Activated T-helper 1 cell treated with anti-CD3 and anti-CD28 coated beads, Interleukin-2, amount 50 U/mL, for 16 hours (primary cell): ENCODE measurements at places on chromosomes 2 and 18.

- DNase-seq, result no peak
Measured at GRCh38 chr2:232323328-232323650, 55.3 kb upstream of the ALPP start.

DNA sequence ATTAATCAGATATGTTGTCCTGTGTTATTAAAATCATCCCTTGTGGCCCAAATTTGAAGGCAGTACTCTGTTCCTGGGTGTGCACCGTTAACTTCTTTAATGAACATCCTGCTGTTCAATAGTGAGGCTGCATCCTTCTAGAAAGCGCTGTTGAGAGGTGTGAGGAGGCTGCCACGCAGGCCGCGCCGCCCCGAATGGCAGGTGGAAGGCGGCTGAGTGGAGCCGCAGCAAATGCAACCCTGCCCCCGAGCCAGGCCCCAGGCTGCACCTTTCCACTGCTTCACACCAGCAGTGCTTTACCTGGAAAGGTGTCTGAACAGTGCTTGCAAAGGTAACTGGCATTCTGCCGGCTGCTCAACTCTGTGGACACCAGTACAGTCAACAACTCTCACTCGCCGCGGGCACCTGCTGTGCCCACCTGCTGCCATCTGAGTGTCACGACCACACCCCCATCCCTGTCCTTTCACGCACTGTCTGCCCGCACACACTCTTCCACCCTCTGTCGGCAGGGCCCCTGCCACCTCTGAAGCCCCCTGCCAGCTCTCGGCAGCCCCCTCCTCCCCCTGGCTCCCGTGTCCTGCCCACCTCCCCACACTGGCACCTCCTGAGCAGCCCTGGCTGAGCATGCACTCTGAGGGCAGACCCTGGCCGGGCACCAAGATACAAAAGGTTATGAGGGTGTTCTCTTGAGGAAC is 70.9 kb downstream of the ODC1 start:
- DNase-seq, result no peak

DNA sequence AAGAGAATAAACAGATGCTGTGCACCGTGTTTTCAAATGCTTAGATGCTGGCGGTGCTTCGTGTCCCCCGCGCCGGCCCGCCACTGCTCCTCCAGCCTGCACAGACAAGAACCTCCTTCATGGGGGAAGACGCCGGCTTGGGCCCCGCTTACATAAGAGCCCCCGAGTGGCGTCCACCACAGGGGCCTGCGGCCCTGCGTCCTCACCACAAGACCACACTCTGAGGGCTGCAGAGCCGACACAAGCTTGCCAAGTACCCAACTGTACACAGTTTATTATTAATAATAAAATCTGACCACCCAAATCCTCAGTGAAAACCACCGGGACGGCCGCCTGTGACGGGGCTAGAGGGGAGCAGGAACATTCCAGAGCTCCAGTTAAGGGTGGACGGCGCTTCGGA is 232.2 kb downstream of the HDAC4 start:
- DNase-seq, result no peak

DNA sequence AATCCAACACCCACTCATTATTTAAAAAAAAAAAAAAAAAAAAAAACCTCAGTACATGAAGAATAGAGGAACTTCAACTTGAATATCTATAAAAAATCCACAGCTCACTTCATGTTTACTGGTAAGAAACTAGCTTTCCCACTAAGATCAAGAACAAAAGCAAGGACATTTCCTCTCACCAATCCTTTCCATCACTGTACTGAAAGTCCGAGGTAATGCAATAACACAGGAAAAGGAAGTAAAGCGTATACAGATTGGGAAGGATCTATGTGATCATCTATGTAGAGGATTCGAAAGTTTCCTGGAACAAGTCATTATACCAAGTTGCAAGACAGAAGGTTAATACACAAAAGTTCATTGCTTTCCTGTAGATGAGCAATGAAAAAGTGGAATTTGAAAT is 63.2 kb downstream of the ROCK2 start:
- no peak for DNase-seq

GRCh38 chr2:97359861-97360584 is 229.7 kb downstream of the ANKRD36B start:
- DNase-seq, result no peak

GRCh38 chr2:127381762-127382161 is 6.0 kb downstream of the MAP3K2 start:
- DNase-seq, result no peak

DNA sequence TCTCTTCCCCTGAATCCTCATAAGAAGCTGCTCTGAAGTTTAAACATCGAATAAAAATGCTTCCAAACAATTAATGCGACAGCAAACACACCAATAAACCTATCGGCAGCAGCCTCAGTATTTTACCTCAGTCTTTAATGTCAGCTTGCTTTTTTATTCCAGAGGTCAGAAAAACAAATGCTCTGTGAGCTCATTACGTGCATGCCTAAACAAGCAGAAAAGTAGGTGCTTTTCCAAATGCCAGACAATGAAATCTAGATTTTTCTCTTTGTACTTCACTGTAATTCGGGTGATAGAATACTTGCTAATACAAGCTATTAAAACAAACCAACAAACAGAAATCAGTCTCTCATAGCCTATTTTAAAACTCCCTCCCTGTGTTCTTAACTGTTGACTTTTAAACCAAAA is 381.5 kb downstream of the NRXN1 start:
- no peak for DNase-seq

DNA sequence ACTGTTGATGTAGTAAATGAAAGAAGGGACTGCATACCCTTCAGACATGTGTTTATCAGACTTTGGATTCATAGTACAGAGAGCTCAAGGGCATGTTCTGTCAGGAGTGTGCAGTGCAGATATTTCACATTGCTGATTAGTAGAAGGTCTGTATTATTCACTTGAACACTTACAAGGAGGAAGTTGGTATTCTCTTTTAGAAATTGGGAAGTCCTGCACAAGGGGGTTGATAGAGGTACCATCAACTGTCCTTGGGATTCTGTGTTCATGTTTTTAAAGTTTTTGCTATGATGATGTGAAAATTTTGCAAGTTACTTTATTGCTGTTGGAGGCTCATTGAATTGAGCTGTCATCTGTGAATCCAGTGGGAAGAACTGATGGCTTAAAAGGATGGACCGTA is 6.7 kb downstream of the PSMD1 start:
- DNase-seq, result no peak

DNA sequence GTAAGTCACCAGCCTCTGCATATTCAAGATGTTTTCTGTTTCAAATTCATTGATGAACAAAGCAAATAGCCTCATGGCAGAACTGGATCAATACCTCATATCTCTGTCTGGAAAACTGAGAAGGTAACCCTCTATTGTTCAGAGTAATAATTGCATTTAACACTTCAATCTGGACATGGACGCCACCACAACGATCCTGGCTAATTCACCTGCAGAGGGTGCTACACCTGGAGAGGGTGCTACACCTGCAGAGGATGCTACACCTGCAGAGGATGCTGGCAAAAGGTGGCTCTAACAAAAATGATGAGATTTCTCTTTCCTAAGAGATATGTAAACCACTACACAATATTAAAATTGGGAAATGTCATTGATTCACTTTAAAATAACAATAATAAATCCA is 183.1 kb upstream of the HNRNPA3 start:
- no peak for DNase-seq

DNA sequence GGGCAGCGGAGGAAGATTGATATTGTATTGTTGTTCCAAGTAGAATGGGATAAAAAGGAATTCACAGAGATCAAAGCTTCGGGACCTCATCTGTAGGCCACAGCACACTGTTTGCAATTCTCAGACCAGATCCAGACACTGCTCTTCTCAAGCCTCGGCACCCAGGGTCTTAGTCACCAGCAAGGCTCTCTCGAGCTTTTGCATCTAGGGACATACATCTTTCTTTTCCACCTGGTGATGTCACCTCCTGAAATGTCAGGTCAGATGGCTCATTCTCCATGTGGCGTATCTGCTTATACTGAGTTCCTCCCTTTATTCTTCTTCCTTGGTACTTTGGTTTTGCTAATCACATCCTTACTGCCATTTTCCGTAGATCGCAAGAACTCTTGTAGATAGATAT is 42.9 kb upstream of the SNTG2 start:
- DNase-seq, result no peak

DNA sequence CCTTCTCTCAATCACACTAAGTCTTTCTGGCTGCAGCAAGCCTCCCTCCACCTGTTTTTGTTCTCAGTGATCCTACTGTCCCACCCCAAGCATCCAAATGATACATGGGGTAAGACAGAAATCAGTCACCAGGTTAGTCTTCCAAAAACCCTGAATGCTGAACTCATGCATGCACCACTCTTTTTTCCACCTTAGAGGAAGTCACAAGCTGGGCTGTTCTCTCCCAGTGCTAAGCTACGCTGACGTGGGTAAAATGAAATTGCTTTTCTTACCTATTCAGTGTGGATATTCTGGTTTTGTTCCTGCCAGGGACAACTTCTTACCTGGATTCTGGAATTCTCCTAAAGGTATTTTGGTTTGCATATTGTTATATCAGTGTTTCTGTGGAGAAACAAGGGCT is 54.2 kb downstream of the LANCL1 start:
- DNase-seq, result no peak

GRCh38 chr18:22060361-22060760 is 109.0 kb upstream of the GATA6 start:
- DNase-seq, result no peak

DNA sequence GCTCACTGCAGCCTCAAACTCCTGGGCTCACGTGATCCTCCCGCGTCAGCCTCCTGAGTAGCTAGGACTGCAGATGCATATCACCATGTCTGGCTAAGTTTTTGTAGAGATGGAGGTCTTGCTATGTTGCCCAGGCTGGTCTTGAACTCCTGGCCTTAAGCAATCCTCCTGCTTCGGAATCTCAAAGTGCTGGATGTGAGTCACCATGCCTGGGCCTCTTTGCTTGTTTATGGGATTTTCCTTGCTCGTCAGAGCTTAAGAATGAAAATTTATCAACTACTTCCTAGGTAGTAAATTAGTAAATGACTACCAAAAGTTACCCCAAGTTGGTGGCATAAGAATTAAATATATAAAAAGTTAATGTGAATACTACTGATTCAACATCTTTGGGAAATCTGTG is 51.0 kb downstream of the ACTR3 start:
- no peak for DNase-seq

DNA sequence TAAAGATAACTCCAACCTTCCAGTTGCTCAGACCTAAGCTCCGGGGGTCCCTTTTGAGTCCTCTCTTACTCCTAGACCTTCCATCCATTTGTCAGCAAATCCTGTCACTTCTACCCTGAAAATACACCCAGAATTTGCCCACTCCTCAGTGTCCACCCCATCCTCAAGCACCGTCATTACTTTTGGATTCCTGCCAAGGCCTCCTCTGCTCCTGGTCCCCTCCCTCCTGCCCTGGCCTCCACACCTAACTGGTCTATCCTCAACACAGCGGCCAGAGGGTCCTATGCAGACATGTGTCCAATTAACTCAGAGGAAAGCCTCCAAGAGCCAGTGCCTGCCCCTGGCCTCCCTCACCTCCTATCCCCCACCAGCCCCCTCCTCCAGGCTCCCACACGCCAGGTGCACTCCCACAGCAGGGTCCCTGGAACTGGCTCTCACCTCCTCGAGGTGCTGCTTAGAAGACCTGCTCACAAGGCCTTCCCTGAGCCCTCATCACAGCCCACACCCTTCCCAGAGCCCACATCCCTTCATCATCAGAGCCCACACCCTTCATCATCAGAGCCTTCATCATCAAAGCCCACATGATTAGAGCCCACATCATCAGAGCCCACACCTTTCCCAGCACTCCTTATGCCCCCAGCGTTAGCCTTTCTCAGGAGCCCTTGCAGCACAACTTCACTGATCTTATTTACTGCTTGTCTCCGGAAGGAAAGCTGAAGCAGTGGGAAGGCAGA is 20.4 kb downstream of the FAM178B start:
- DNase-seq, result no peak

- DNase-seq, result no peak
Measured at GRCh38 chr2:9191041-9191481, 15.6 kb upstream of the ASAP2 start.

DNA sequence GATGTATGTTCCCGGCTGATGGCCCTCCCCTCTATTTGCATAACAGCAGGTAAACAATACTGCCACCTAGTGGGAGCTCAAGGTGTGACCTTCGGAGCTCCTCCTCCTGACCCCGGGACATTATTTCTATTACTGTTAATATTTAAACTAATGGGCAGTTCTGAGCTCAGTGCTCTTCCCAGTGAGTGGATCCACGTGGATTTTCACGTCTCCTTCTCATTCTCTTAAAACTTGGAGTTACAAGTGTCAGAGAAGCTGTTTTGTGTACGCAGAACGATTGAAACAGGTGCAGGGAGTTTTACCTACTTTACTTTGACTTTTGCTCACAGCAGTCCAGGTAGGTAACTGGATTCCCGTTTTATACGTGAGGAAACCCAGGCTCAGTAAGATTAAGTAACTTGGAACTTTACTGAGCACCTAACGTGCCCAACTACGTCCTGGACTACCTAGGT is 127.3 kb downstream of the PRKCE start:
- peak; percentile 45 for DNase-seq

- no peak for DNase-seq
Measured at GRCh38 chr2:140589273-140589672, 1541.5 kb downstream of the LRP1B start.

- no peak for DNase-seq
Measured at GRCh38 chr2:197514754-197515153, 1.1 kb upstream of the MOB4 start.

GRCh38 chr2:227834916-227835650 is 21.4 kb downstream of the CCL20 start:
- DNase-seq, result no peak

DNA sequence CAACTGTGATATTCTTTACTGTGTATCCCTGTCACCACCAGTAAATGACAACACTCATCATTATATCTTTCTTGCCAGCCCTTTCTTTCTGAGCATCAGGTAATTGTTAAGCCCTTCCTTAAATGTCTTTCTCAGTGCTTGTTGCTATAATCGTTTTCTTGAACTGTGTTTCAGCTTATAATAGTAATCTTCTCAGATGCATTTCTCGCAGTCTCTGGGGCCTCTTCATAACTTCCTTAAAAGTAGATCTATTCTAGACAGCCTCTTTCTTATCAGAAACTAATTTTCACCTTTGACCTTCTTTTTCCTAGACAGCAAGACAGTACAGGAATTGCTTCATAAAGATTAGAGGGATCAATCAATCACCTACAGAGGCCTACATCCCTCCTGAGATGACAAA is 648.1 kb downstream of the CPS1 start:
- DNase-seq, result no peak

DNA sequence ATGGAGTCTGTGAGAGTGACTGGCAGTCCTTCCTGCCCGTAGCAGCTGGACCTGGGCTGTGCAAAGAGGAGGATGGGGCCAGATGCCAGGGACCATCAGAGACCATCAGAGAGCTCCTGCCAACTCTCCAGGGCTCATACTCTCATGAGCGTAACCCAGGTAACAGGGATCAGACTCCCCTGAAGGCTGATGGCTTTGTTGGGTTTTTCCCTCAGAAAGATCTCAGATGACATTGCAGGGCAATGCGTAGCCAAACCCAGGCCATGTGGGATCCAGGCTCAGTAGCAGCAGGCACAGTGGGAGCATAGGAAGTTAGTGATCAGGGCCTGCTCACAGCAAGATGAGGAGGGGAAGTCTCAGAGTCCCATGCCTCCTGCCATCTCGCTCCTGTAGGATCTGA is 218.0 kb downstream of the LOXHD1 start:
- no peak for DNase-seq

GRCh38 chr18:58044370-58045241 is 580 bp downstream of the NEDD4L start:
- DNase-seq, result peak; percentile 7
